ENCODE measurements at places on chromosomes 12 and 14. TPM values are rescaled to one million over a fixed set of nuclear protein-coding genes. Genes with fewer than 3 reads are reported as not detected.
A peak's percentile ranks its signal among the peaks of the same experiment; 100 is the strongest.

Gene POC1B
- 12.0 TPM for polyA plus RNA-seq

Gene KRT79
- polyA plus RNA-seq, result not detected

Gene GLIPR1L1
- polyA plus RNA-seq, result not detected

Gene VRTN
- not detected for polyA plus RNA-seq

DNA sequence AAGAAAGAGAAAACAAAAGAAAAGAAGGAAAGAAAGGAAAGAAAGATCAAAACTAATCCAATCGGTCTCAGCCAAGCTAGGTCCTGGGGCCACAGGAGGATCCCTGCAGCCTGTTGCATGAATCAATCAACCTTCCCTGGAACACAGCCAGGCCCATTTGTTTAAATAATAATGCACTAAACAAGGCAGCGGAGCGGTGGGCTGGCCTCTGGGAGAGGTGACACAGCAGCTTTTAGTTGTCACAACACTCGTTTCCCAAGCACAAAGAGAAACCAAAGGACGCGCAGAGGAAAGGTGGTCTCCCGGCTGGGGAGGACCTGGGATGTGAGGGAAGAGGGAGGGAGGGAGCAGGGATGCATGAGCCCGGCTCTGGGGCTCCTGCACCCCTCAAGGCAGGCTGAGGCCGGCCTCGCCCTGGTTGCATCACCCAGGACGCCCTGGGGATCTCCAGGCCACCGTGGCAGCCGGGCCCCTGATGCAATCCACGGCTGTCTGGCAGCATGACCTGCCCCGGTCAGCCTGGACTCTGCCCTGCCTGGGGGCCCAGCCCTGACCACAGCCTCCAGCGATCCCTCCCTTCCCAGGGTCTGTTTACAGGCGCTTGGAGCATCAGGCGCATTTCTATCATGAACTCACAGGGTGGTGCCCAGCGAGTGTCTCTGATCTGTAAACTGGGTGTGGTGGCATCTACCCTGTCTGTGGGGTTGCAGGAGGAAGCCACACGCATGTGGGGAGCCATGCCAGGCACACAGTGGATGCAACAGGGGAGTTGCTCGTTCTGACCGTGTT lies 32.5 kb downstream of the MMP17 start:
- H3K27me3 ChIP-seq, result no peaks in the 10 kb centered on the region
- H3K36me3 ChIP-seq, result no peaks in the 10 kb centered on the region
- no peak overlapping the region for H3K4me3 ChIP-seq
- H3K27ac ChIP-seq, result no peak overlapping the region

- no peaks in the 10 kb centered on the region for H3K27me3 ChIP-seq
- no peaks in the 10 kb centered on the region for H3K36me3 ChIP-seq
- no peak overlapping the region for H3K27ac ChIP-seq
- H3K4me3 ChIP-seq, result no peak overlapping the region
Measured at GRCh38 chr12:19533567-19533966, 94.3 kb downstream of the AEBP2 start.

DNA sequence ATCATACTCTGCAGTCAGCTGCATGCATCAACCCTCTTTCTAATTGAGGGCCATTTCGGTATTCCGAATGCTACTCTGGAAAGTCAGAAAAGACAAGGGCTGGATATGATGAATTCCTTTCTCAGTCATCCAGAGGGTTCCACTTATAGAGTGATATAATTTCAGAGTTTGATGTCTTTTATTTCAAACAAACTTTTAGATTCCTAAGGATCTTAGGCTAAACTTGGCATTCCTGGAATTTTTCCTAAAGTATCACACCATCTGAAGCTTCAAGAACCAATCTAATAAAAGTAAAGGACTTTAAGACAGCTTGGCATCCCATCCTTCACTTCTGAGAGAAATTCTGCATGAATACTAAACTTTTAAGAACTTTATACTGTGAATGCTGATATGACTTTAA lies 69.3 kb upstream of the KCNJ8 start:
- H3K27me3 ChIP-seq, result no peaks in the 10 kb centered on the region
- no peak for DNase-seq
- no peaks in the 10 kb centered on the region for H3K36me3 ChIP-seq
- no peak overlapping the region for H3K27ac ChIP-seq
- no peak overlapping the region for H3K4me3 ChIP-seq
- H3K4me1 ChIP-seq, result no peaks in the 10 kb centered on the region

DNA sequence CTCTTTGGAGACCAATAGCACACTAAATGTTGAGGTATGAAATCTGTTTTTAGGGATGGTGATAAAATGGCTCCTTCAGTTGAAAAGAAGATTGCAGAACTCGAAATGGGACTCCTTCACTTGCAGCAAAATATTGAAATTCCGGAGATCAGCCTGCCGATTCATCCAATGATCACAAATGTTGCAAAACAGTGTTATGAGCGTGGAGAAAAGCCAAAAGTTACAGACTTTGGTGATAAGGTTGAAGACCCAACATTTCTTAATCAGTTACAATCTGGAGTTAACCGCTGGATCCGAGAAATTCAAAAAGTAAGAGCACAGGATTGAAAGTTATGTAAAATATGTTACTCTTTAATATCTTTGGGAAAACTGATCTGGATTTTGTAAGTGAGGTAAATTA lies 15.3 kb downstream of the DYNC1H1 start:
- H3K27me3 ChIP-seq, result no peaks in the 10 kb centered on the region
- DNase-seq, result no peak
- H3K27ac ChIP-seq, result no peak overlapping the region

DNA sequence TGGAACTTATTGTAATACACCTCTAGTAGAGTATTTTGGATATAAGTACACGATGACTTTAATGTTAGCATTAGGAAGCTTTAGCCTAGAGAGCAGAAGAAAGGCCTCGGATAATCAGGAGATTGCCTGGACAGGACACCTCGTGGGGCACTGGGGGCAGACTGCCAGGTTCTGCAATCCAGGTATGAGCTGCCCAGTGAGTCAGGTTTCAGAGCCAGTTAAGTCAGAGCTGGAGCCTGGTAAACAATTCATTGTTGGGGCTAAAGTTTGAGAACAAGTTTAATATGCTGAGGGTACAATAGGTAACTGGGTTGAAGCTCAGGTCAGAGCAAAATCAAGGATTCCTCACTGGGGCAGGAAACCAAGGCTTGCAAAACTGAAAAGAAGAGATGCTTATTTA lies 107.4 kb downstream of the RERGL start:
- no peak overlapping the region for H3K27ac ChIP-seq
- no peak for DNase-seq
- no peaks in the 10 kb centered on the region for H3K36me3 ChIP-seq

GRCh38 chr12:131264635-131265034 lies 310.9 kb downstream of the ADGRD1 start:
- no peak for DNase-seq
- H3K36me3 ChIP-seq, result no peaks in the 10 kb centered on the region
- H3K27me3 ChIP-seq, result no peaks in the 10 kb centered on the region

GRCh38 chr14:25095736-25096437 lies 45.9 kb upstream of the STXBP6 start:
- H3K4me3 ChIP-seq, result no peak overlapping the region
- DNase-seq, result no peak
- peaks cover 3% of the 10 kb centered on the region for H3K27me3 ChIP-seq
- no peaks in the 10 kb centered on the region for H3K4me1 ChIP-seq

- H3K4me3 ChIP-seq, result no peak overlapping the region
- H3K36me3 ChIP-seq, result no peaks in the 10 kb centered on the region
- no peak overlapping the region for H3K27ac ChIP-seq
- no peaks in the 10 kb centered on the region for H3K4me1 ChIP-seq
- no peak for DNase-seq
- H3K27me3 ChIP-seq, result no peaks in the 10 kb centered on the region
Measured at GRCh38 chr12:75289753-75290152, 40.4 kb downstream of the CAPS2 start.

DNA sequence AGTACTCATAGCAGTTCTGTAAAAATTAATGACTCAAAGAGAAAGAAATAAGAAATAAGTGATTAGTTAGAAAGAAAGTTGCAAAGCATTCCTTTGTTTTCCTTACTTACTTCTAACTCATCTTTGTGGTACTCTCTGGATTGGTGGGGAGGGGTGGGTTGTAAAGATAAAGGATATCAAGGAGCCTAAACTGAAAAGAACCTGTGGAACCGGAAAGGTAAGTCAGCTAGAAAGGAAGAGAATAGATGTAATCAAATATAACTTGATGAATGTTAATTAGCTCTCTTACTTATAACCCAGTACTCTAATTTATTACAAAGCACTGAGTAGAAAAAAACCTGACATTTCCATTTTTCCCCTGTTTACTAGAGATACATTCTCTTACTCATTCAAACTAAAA lies 37.5 kb upstream of the KRR1 start:
- H3K4me1 ChIP-seq, result no peaks in the 10 kb centered on the region
- no peak overlapping the region for H3K27ac ChIP-seq
- H3K36me3 ChIP-seq, result no peaks in the 10 kb centered on the region
- no peak overlapping the region for H3K4me3 ChIP-seq
- DNase-seq, result no peak
- peaks cover 11% of the 10 kb centered on the region for H3K27me3 ChIP-seq

DNA sequence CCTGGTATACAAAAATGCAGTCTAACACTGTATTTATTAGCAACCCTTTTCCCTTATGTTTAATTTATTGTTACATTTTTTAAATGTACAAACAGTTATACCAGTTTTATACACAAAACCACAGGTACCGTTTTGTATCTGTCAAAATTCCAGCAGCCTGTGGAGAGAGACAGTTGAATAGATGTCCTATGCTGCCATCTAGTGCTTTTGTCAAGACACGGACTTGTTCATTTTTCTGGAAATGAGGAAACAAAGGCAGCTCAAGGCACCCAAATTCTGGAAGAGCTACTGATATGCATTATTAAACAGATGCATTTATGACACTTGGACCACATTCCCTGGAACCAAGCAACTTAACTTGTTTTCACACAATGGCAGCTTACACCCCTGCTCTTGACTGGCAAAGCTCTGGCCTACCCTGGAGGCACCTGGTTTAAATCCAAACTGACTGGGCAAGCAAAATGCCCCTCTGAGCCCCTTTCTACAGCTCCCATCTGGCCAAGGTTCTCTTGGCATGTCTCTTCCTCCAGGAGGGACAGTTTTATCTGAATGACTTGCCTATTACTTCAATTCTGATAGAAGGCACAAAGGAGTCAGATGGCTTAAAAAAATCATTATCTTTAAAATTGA lies 286.9 kb upstream of the PRKD1 start:
- no peak overlapping the region for H3K4me3 ChIP-seq
- no peaks in the 10 kb centered on the region for H3K36me3 ChIP-seq
- no peak overlapping the region for H3K27ac ChIP-seq
- H3K27me3 ChIP-seq, result no peaks in the 10 kb centered on the region
- no peaks in the 10 kb centered on the region for H3K4me1 ChIP-seq
- peak; percentile 6 for DNase-seq
